Stimulated activated CD4-positive, alpha-beta T cell treated with anti-CD3 and anti-CD28 coated beads, Interleukin-1b, Interleukin-23, amount 100 ng/mL, for 24 hours (primary cell): ENCODE measurements at places on chromosomes 1 and 21.

GRCh38 chr1:166977951-166978350, 2.6 kb upstream of the ILDR2 start:
- no peak for DNase-seq

DNA sequence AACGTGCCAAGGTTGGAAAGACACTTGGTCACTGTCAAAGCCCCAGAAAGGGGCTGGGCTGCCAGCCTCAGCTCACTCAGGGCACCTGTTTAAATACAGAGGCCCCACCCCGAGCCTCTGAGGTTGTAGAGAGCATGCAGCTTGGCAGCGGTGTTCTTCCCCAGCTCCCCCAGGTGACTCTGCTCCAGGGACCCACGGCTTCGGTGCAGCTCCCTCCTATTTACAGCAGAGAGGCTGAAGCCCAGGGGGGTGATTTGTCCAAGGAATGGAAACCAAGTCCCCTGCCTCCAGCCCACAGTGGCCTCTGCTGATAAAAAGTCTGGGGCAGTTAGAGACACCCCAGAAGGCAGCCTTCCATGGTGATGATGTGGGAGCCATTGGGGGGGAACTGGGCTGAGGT, 9.1 kb upstream of the C1QA start:
- DNase-seq: no peak

- no peak for DNase-seq
Measured at GRCh38 chr1:70504176-70504820, 93.2 kb downstream of the CTH start.

GRCh38 chr1:150576367-150576711, 3.1 kb downstream of the MCL1 start:
- no peak for DNase-seq

DNA sequence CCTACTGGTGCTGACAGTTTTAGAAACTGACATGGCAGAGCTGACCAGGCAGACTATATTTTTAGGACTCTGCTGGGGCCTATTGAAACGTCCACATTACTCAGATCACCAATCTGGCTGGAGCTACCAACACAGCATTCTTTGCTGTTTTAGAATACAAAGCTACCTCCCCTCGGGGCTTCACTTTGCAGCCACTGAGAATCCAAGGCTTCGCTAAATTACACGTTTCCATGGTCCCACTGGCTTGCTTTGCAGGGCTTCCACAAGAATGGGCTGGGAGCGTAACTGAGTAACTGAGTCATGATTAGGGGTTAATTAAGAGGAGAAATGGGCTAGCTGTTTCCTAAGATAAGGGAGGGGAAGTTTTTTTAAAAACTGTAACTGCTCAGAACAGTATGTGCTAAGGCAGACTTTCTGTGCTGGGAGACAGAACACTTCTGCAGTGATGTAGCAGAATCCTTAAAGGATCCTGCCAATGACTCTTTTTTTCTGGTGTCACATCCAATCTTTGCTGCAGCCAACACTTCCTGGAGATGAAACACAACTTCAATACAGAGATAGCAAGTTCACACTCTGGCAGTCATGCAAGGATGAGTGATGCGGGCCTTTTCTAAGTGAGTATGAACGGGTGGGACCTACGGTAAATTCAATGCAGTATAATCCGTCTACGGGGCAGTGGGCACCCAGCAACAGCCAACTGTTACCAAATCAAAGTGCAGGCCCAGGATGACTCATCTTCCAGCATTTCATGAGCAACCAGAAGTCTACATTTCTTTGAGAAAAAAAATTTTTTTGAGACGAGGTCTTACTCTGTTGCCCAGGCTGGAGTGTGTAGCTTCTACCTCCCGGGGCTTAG, 21.5 kb downstream of the NDUFS5 start:
- no peak for DNase-seq

GRCh38 chr1:206788487-206789050, 16.3 kb upstream of the IL10 start:
- no peak for DNase-seq

DNA sequence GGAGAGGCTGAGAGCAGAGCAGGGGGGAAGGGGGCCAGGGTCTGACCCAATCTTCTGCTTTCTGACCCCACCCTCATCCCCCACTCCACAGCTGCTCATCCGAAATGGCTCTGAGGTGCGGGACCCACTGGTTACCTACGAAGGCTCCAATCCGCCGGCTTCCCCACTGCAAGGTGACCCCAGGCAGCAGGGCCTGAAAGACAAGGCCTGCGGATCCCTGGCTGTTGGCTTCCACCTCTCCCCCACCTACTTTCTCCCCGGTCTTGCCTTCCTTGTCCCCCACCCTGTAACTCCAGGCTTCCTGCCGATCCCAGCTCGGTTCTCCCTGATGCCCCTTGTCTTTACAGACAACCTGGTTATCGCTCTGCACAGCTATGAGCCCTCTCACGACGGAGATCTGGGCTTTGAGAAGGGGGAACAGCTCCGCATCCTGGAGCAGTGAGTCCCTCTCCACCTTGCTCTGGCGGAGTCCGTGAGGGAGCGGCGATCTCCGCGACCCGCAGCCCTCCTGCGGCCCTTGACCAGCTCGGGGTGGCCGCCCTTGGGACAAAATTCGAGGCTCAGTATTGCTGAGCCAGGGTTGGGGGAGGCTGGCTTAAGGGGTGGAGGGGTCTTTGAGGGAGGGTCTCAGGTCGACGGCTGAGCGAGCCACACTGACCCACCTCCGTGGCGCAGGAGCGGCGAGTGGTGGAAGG, 17.1 kb upstream of the HDAC1 start:
- no peak for DNase-seq

GRCh38 chr1:192906334-192906733, 97.5 kb downstream of the RGS2 start:
- DNase-seq: no peak

DNA sequence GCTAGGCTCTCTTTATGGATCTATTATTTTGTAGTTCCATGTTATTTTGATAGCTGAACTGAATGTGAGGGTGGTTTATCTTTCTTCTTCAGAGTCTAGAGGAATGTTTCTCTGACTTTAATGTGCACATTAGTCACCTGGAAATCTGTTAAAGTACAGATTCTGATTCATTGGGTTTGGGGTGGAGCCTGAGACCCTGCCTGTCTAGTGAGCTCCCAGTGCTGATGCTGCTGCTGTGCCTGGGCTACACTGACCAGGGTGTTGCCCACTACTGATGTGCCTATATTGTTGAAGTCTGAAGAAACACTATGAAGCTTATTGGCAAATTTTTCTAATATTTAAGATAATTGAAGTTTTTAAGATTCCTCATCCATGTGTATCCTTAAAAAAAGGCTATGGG, 35.9 kb downstream of the CD46 start:
- no peak for DNase-seq

DNA sequence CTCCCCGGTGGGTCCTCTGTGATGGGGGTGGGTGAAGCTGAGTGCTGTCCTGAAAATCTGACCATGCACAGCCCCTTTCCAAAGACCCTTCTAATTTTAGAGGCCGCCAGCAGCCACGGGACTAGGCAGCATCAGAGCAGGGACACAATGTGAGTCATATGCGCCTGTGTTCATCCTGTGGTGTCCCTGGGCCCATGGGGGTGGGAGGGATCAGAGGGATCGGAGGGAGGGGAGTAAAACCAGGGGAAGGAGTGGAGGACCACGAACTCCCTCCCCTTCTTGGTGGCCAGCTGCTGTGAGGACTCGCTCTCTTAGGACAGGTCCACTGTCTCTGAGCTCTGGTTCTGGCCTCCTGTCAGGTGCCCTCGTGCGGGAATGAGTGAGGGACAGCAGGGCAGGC, 61.5 kb downstream of the ADARB1 start:
- DNase-seq: no peak

- DNase-seq: no peak
Measured at GRCh38 chr21:15050568-15051377, 14.0 kb downstream of the NRIP1 start.

DNA sequence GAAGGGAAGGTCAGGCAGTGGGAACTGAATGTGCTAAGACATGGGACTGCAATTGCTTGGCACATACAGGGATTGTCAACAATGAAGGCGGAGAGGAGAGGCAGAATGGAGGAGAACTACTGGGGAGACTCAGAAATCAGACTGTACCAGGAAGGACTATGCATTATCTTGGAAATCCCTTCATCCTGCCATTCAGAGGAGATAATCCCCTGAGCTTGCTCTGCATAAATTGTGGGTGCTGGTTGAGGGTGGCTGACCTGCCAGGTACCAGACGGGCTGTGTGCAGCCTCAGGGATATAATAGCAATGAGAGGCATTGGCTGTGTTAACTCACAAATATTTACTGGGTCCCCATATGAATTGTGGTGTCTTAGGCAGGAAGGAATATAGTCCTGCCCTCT, 5.0 kb upstream of the TRABD2B start:
- DNase-seq: no peak

DNA sequence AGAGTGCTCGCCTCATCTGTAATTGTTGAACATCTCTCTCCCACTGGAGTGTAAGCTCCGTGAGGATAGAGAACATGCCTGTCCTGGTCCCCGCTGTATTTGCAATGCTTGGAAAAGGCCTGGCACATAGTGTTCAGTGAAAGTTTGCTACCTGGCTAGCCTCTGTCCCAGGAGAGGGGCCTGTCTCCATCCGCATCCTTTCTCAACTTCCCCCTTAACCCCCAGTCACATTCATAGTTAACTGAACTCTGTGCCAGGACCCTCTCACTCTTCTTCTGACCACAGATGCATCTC, 15.2 kb downstream of the SPOCD1 start:
- no peak for DNase-seq

DNA sequence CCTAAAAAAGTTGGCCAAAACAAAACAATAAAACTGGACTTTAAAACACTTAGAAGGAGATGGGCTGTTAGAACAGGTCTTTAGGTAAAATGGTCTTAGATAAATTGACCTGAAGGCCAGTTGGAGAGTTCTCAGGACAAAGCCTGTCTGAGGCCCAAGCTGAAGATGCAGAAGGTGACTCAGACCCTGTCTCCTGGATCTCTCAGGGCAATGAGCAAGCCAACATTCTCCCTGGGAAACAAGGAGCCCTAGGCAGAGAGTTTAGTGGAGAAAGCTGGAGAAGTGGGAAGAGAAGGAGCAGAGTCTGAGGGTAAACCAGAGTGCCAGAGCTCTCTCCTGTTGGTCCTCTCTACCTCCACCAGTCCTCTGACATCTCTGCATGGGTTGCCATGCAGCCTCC, 70.1 kb downstream of the FCRL5 start:
- DNase-seq: no peak

DNA sequence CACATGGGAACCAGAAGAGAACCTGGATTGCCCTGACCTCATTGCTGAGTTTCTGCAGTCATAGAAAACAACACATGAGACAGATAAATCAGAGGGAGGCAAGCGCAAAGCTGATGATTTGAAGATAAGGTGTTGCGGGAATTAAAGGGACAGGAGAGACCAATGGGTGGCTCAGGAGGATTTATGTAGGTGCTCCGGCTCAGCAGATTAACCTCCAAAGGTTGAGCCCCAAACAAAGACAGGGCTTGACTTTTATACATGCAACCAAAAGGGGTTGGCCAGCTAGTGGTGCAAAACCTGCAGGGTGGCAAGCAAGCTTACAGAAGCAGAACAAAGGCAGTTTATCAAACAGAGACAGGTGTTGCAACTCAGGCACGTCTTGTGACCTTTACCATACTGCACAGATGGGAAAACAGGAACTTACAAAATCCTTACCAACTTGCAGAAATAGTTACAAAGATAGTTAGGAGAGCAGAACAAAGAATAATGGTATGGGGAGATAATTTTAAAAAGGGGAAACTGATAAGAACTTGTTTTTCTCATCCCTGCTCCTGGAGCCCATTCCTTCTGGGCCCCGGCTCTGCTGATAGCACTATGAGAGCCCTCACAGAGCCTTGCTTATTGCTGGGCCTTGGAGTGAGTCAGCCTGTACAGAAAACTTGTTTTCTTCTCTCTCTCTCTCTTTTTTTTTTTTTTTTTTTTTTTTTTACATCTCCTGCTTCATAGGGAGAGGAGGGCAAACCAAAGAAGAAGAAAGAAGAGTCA, 93.6 kb downstream of the SNRPE start:
- no peak for DNase-seq

- DNase-seq: no peak
Measured at GRCh38 chr1:218939095-218939494, 234.6 kb upstream of the LYPLAL1 start.

DNA sequence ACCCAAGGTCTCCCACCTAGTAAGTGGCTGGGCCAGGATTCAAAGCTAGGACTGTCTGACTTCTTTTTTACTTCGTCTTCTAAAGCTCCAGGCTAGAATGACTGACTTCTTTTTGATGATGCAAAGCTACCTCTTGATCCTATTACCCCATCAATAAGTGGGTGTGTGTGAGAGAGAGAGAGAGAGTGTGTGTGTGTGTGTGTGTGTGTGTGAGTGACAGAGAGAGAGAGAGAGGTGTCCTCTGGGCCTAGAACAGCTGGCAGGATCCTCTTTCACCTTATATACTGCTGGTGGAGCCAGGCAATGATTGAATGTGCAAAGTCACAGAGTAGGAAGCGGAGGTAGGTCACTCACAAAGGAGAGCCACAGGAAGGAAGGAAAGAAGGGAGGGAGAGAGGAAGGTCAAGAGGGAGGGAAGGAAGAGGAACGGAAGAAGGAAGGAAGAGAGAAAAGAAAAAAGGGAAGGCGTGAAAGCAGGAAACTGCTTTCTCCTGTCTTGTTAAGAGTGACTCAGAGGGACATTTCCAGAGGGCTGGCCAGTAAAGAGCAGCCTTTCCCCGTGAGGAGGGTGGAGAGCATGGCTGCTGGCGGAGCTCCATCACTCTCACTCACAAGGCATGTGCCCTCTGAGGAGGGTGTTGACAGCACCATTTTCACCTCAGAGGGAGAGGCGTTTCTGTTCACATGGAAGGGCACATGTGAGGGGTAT, 68.9 kb downstream of the CDC7 start:
- DNase-seq: no peak

DNA sequence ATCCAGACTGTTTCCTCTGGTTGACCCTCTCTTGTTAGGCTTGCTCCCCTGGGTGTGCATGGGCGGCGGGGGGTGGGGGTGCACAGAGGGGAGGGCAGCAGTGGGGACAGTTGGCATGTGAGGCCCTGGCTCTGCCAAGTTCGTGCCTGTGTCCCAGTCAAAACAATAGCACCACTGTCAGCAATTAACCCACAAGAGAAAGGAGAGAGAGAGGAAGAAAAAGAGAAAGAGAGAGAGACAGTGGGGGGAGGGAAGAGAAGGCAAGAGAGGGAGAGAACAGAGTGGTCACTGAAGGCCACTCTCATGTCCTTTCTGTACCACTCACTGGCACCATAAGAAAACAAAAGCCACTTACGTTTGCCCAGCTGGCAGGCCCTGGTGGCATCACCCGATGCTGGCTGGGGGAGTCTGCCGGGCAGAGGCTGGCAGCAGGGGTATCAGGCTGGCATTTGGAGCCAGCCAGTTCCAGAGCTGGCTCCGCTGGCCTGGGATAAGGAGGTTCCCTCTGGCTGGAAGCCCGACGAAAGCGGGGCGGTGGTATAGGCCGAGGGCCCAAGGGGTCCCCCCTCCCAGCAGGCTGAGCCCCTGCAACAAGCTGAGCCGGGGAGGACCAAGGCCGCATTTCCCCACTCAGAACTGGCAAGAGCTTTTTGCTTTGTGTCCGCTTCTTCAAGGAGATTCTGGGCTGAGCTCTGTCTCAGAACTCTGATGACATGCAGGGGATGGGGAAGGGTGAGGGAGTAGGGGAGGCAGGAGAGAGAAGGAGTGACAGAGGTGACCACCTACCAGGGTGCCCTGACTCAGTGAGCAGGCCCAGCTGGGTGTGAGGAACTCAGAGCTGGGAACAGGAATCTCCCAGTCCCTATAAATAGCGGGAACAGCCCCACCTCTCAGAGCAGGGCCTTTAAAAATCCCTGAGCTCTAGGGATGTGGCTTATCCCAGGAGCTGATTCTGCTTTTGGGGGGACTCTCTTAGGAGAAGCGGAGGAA, 27.9 kb downstream of the PIK3C2B start:
- no peak for DNase-seq
